ENCODE measurements at places on chromosomes 2 and 18. TPM values are rescaled to one million over a fixed set of nuclear protein-coding genes. Genes with fewer than 3 reads are reported as not detected.

The NOP58 gene
- total RNA-seq: 218 TPM

GRCh38 chr2:101823347-101823791 is 125.9 kb downstream of the MAP4K4 start:
- DNase-seq: peak; percentile 57

DNA sequence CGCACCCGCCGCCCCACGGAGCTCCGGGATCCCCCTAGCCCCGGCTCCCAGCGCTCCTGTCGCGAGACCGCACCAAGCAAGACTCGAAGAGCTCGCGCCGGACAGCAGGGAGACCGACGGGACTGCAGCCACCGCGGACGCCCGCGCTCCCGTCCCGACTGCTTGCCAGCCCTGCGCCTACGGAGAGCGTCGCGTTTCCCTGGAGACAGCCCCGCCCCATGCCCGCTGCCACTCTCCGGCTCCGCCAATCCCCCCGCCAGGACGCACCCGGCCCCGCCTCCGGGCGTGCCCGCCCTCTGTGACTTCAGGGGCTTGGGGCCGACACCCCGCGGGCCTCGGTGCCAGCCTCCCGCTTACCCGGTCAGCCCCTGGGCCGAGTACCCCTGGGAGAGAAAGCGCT is at the start of gene ANKMY1:
Gene ANKMY1, minus strand, starts transcription at position 181 of the 400 bp plus-strand sequence. CDS start 653 bp downstream, outside the sequence.
- peak; percentile 34 for DNase-seq

The OXER1 gene
- 0.22 TPM for total RNA-seq

The LHCGR gene
- not detected for total RNA-seq

- DNase-seq: peak; percentile 21
Measured at GRCh38 chr2:231780123-231780908, 766 bp downstream of the PDE6D start.

GRCh38 chr2:217101972-217102371 is 242.1 kb upstream of the TNP1 start:
- DNase-seq: no peak

DNA sequence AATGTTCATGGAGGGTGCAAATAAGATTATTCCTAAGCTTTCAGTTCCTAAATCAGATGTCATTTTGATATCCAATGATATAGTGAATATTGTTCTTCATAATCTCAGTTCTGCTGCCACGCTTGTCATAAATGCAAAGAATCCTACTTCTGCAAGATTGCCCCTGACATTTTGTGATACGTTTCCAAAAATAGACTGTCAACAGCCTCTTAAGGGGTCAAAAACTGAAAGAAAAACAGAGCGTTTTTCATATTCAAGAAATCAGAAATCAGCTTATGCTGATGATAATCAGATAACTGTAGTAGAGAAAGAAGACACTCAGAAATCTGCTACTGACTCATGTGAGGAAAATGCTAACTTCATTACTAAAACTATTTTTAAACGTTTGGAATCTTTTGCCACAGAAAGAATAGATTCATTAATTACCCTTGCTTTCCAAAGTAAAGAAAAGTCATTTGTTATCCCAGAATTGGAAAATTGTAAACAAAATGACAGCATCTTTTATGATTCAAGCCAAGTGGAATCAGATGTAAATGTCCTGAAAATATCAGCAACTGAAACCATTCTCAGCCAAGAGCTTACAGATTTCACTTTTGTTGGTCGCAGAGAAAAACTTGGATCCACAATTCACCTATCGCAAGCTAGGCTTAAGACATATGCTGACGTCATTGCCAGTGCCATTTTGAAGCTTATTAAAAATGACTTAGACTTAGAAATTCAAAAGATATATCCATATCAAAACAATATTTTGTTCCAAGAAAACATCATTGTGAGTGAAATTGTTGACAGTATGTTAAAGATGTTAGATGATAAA is 55.1 kb downstream of the FSIP2 start:
- DNase-seq: no peak

- DNase-seq: no peak
Measured at GRCh38 chr2:102112692-102113665, 29.6 kb upstream of the IL1R1 start.

- no peak for DNase-seq
Measured at GRCh38 chr2:182477774-182478173, 50.9 kb upstream of the PDE1A start.

- no peak for DNase-seq
Measured at GRCh38 chr2:52456561-52457377, 1310.8 kb upstream of the CHAC2 start.

The ZSWIM2 gene
- not detected for total RNA-seq

The KCNE4 gene
- total RNA-seq: not detected

The MC5R gene
- total RNA-seq: not detected

DNA sequence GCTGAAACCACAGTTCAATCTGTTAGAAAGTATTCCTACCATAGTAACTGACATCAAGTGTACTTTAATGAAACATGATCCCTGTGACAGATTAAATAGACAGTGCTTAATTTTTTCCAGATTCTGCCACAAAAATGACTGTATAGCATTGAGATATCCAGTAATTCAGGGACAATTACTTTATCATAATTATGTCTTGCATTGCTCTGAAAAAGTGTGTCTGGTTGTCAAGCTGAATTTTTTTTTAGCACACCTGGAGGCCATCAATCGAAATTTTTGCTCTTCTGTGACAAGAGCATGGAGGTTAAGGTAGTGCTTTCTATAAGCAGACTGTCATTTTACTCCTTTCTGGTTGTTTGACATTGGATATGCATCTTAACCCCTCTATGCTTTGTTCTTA is 1083.8 kb upstream of the NRXN1 start:
- DNase-seq: no peak

The SERPINB12 gene
- not detected for total RNA-seq

The INHA gene
- not detected for total RNA-seq

The RALBP1 gene
- total RNA-seq: 42.7 TPM

- DNase-seq: no peak
Measured at GRCh38 chr2:200301953-200302858, 4.3 kb upstream of the SPATS2L start.

The REG3G gene
- total RNA-seq: 0.38 TPM

DNA sequence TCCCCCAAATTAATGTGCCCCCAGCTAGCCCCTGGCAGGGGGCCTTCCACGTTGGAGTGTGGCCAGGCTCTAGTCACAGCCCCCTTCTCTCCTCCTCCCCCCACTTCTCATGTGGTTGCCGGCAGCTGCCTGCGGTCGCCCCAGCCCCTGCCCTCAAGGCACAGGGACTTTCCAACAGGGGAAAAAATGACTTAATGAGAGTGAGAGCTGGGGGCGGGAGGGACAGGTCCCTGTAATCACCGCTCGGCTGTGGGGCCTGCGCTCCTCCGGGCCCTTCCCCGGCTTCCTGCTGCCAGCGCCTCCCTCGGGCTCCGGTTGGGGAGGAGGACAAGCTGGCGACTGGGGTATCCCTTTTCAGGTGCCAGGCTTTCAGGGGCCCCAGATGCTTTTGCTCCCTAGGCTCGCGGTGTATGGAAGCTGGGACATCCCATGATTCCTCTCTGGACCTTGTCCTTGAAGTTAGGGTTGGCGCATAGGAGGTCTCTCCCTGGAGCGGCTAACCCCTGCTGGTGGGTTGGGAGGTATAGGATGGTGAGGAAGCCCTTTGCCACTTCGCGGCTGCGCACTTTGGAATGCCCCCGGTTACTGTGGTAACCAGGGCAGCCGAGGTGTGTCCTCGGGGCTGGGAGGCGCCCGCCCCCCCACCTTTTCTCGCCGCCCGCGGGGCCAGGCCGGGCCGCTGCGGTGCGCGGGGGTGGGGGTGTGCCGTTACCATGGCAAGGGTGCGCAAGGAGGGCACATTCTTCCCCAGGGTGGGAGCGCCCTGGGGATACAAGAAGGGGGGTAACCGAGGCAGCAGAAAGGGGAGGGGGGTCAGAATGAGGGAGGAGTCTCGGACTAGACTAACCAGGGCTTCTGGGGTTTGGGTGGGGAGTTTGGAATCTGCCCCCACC is 16.1 kb downstream of the WNT10A start:
- DNase-seq: peak; percentile 72

- DNase-seq: no peak
Measured at GRCh38 chr2:30979822-30980245, 158.4 kb downstream of the GALNT14 start.

DNA sequence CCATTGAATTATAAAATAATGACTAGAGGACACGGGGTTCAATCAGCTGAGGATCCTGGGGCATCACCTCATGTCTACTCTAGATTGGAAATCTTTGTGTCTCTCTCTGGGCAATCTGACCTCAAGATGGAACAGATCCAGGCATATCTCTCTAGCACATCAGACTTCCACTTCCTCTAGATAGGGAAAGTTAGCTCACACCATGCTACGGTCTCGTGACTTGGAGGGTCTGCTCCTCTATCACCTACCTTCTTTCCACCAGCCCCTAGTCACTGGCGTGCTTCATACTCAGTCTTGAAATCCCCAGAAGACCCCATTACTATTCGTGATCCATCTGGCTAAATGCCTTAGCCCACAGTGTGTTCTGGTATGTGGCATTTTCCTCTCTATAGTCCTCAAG is 148.8 kb downstream of the ANKRD44 start:
- DNase-seq: no peak

DNA sequence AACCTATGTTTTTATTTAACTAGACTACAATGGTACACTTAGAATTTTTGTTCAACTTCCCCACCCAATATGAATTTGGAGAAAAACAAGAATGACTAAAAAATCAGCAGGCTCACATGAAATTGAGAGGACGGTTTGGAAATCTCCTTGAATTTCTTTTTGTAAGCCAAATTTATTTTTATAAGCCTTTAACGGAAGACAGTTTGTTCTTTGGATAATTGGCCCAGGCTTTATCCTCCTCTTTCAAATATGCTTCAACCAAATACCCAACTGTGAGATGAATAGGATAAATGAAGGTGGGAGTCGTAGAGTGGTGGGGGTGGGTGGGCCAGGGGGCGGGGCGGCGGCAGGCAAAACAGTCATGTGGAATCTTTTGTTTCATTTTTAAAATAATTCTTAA is 60.6 kb downstream of the FMNL2 start:
- DNase-seq: no peak

- no peak for DNase-seq
Measured at GRCh38 chr2:68157002-68157401, 686 bp upstream of the PNO1 start.

The EML6 gene
- total RNA-seq: 1.8 TPM

DNA sequence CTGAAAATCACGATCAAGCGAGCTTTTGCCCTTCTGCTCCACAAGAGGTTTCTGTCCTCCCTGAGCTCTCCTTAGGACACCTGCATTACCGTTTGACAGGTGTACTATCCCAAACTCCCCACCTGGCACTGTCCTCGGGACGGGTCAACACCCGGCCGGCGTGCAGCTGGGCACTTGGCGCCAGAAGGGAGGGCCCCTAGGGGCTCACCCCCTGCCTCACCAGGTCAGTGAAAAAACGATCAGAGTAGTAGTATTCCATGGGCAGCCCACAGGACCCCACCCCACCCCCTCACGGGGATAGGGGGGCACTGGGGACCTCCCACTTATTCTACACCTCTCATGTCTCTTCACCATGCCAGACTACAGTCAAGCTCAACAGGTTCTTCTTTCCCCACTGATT is 117.6 kb upstream of the ANKRD30BL start:
- DNase-seq: no peak

GRCh38 chr2:201235860-201236811 is 24.2 kb upstream of the CASP8 start:
- DNase-seq: peak; percentile 46
